ENCODE measurements at places on chromosomes 7 and 10.

GRCh38 chr10:42887734-42888503 is 105.3 kb downstream of the BMS1 start:
- DNase-seq, result no peak

DNA sequence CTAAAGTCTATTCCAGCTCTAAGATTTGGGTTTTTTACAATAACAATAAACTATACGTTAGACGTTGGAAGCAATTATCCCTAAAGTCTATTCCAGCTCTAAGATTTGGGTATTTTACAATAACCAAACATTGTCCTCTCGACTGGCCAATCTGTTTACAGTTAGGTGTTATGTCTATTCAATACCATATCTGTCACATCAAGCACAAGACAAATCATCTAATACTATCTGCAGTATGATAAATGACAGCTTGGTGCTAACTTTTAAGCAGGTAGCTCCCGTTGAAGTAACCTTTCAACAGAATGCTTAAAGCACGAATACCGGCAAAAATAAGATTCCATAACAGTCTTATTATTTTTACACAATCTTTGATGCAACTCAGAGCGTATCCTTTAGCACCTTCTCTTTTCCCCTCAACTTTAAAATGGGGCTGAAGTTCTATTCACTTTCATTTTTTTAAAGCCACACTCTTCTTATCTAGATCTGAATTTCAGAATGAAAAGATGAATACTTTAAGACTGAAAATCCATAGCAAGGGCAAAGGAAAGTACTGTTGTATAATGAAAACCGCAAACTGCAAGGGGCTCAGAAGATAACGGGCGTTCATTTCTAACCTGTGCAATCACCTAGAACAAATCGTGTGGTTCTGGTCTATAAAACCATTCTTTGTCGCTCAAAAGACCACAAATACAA is 925 bp downstream of the H2AZ2 start:
- DNase-seq, result no peak

DNA sequence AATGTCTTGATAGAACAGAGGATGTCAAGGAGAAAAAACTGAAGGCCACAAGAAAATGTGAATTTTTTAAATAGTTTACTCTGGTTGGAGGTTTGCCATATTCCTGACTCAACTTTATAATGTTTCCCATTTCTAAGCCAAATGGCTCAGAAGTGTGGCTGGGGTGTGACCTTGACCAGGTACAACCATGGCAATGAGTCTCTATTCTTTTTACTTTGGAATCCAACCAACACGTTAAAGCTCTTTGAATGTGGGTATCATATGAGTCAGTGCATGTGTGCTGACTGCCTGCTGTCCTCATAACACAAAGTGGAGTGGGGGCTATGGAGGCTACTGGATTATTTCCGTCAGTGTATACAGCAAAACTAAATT is 33.5 kb upstream of the DLD start:
- DNase-seq, result no peak

GRCh38 chr7:109549471-109550193 is 980.0 kb downstream of the DNAJB9 start:
- no peak for DNase-seq

- no peak for DNase-seq
Observed at GRCh38 chr7:98073047-98073446, 33.6 kb upstream of the LMTK2 start.

- DNase-seq, result no peak
Observed at GRCh38 chr7:135466442-135467206, 43.3 kb downstream of the CNOT4 start.

DNA sequence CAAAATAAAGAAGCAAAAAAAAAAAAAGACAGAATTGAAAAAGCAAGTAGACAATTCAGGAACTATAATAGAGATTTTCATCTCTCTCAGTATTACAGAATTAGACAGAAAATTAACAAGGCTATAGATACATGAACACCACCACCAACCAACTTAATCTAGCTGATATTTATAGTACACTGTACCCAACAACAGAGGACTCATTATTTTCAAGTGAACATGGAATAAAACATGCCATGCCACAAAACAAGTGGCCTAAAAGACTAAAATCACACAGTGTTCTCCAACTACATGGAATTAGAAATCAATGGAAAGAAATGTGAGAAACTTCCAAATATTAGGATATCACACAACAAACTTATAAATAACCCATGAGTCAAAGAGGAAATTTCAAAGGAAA is 9.1 kb downstream of the TMEM168 start:
- no peak for DNase-seq

DNA sequence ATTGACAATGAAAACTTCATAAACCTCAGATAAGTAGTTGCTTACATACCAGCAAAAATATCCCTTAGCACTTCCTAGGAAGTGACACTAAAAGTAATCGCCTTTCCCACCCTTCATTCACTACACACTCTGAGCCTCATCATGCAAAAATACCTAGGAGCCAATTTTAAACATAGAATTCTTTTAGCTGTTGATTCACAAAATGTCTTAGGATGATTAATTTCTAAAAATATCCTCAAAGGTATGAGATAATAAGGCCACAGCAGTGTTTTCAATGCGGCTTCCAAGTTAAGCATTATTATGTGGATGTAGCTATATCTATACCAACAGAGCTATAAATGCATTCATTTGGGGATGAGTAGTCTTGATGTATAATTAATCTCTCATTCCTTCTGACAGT is 13.2 kb downstream of the DNAJC9 start:
- no peak for DNase-seq

DNA sequence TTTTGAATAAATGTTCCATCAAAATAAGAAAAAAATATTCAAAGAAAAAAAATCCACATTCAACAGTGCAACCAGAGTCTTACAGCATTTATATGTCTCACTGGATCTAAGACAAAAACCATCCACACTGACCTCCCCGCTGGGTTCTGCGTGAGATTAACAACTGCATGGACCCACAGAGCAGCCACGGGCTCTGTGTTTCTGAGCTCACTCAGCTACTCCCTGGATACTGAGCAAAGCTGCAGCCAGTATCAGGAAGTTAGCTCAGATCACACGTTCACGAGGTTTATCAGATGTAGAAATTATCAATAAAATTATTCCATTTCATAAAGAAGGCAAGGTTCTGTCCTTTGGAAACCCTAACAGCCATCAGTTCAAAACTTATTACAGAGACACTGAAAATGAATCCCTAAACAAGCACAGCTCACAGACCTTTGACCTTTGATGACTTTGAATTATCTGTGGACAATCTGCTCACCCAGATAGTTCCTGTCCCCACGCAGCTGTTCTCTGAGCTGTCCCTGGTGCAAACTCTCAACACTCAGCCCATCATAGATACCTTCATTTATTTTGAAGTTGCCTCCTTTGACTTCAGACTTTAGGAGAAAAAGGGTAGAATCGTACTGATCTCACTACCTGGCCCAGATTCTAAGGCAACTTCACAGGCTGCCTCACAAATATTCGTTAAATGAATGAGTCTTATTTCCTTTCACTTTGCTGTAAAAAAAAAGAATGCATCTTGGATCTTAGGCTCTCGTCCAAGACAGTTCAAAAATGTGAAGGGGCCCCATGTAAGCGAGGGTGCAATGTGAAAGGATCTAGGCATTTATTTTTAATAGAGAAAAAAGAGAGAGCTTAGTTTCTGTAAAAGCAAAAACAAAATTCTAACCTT is 67.7 kb upstream of the SVIL start:
- no peak for DNase-seq

GRCh38 chr7:96277921-96278320 is 44.0 kb downstream of the SLC25A13 start:
- no peak for DNase-seq

DNA sequence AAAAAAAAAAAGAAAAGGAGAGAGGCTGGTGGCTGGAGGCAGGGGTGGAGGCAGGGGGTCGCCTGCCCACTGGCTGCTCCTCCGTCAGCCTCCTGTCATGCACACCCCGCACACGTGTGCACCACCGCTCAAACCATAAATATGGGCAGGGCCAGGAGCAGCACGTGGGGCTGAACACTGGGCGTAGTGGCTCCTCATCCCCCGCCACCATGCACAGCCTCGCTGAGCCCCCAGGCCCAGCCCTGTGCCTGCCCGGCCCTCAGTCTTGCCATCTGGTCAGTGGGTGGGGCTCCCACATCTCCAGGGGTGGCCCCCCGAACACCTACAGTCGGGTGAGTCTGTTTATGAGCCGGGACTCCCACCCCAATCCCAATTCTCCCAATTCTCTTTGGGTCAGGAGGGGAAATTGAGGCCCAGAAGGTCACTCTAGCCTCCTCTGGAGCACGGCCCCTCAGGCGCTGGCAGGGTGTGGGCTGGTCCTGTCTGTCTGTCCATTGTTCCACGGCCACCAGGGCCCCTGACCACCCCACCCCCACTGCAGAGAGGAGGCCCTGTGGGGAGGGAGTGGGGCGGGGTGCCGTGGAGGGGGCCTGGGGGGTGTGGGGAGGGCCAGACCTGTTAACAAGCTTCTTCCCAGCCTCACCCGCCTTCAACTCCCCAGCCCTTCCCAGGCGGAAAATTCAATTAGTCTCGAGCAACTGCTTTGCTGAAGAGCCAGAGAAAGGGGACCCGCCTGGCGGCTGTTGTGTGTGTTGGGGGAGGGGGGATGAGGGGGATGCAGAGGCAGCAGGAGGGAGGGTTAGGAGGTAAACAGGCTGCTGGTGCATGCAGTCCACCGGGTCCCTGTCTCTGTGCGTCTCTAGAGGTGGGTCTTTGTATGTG is 19.5 kb upstream of the GRIFIN start:
- DNase-seq, result no peak

- DNase-seq, result no peak
Observed at GRCh38 chr7:136050462-136050847, 73.3 kb upstream of the MTPN start.

DNA sequence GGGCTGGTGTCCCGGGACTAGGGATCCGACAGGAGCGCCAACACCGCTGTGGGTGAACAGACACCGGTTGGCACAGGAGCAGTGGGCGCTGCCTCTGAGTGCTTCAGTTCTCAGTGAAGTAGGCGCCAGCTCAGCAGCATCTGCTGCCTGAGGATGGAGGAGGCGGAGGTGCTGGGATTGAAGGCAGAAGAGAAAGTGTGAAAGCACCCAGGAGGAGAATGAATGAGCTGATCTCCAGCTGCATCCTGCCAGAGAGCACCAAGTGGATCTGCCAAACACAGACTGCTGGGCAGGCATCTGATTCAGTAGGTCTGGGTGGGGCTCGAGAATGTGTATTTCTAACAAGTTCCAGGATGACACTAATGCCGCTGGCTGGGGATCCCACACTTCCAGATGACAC is 74.5 kb downstream of the LANCL2 start:
- DNase-seq, result no peak

- DNase-seq, result no peak
Observed at GRCh38 chr7:149093228-149093627, 2.7 kb upstream of the ZNF786 start.

DNA sequence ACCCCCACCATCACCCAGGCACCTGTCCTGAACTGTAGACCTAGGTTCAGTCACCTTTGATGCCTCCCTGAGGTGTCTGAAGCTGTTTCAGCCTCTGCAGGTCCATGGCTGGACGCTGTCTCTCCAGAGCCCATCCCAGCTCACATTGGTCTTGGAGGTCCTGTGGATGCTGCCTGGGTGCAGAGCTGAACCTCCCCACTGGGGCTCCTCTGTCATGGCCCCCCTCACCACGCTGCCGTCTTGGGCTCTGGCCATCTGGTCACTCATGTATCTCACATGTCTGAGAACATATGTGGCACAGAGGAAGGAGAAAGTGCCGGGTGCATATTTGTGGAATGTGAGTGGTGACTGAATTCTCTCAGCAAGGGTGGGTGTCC is 108.9 kb downstream of the NKX6-2 start:
- no peak for DNase-seq

DNA sequence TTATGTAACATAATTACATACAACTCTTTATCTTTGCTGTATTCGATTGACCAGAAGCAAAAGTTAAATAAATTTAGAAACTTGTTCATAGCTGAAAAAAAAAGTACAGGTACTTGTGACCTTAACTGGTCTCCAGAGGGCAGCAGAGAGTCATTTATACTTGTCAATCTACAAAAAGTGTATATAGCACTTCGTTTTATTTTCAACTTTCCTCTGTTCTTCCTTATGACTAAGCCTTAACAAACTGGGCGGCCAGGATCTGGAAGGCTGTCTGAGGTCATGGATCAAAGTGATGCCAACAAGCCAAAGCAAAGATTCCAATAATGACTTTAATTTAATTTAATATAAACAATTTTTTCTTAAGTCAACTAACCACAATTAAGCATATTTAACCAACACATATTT is 29.8 kb downstream of the C10orf67 start:
- DNase-seq, result peak; percentile 43

GRCh38 chr10:122884166-122884565 is 4.8 kb upstream of the FAM24B start:
- no peak for DNase-seq

- DNase-seq, result no peak
Observed at GRCh38 chr10:114271075-114271778, 32.2 kb downstream of the VWA2 start.

GRCh38 chr7:131546583-131547141 is 9.8 kb downstream of the PODXL start:
- DNase-seq, result peak; percentile 28

DNA sequence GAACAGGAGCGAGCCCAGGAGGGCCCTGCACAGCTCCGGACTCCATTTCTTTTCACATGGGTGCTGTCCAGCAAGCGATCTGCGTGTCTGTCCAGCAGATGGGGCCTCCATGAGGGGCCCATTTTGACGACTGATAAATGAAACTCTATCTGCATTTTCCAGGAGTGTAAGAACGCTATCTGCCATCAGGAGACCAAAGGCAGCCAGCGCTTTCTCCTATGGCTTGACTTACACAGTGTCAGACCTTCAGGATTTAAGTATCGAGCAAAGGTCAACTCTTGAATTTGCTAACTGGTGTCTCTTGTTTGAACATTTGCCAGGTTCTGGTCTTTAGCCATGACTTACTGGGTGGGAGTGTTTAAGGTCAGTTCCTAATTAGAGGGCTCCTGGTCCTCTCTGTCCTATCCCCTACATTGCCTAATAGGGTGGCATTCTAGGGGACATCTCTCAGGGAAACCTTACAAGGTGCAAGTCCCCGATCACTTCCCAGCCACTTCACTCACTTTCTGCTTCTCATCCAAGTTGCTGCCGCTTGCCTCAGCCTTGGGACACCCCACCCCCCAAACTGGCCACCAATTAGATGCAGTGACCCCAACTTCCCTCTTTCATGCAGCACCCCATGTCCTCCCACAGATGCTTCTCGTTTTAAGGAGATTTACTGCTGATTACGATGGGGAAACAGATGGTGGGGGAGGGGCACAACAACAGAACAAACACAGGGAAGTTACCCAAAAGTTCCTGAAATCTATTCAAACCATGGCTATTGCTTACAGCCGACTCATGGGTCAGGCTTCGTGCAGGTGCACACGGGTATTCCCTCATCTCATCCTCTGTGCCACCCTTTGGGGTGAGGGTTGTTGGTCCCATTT is 20.0 kb downstream of the VSIR start:
- no peak for DNase-seq

GRCh38 chr10:25226775-25227682 is 52.2 kb downstream of the GPR158 start:
- no peak for DNase-seq

- no peak for DNase-seq
Observed at GRCh38 chr10:58179238-58179637, 88.5 kb downstream of the IPMK start.

Measured in activated CD4-positive, alpha-beta T cell treated with anti-CD3 and anti-CD28 coated beads, Interleukin-2, amount 50 U/mL, for 1 hour (primary cell).